ENCODE measurements at places on chromosomes 2 and 18.

DNA sequence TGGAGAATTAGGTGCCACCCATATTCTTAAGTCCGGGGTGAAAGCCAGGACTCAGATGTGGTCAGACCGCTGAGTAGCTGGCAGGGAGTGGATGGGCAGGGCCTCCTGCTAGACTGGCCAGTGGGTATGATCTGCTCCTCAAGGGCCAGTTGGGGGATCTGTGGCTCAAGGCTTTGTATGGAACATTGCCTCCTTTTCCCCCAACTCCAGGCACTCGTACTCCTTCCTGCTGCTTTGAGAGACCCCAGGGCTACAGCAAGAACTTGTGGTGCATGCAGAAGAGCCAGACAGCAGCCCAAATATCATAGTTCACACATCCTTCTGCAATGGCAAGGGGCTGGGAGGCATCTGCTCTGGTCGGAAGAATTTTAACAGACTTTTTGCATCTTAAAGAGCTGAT lies 61.7 kb downstream of the PDCL3 start:
- DNase-seq, result no peak

- no peak for DNase-seq
These were observed 22.1 kb downstream of the TTLL4 start for GRCh38 chr2:218732761-218733158.

GRCh38 chr2:5530011-5530696 lies 162.0 kb upstream of the SOX11 start:
- no peak for DNase-seq

DNA sequence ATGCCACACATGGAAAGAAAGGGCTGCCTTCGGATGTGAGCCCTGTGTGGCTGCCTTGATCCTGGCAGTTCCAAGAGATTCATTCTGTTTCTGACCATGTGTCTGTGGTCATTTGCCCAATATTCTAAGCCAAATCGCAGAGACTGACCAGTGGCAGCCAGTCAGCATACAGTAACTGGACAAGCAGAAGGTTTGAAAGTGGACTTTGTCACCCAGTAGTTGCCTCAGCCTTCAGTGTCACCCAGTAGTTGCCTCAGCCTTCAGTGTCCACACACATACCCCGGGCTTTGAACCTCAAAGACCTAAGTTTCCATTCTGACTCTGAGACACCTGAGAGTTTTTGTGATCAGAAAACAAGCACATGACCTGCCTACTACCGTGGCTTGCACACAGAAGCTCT lies 5.0 kb downstream of the RFX8 start:
- DNase-seq, result no peak

GRCh38 chr2:74896232-74896631 lies 62.2 kb upstream of the POLE4 start:
- no peak for DNase-seq

GRCh38 chr2:159015823-159016222 lies 47.4 kb downstream of the TANC1 start:
- no peak for DNase-seq

DNA sequence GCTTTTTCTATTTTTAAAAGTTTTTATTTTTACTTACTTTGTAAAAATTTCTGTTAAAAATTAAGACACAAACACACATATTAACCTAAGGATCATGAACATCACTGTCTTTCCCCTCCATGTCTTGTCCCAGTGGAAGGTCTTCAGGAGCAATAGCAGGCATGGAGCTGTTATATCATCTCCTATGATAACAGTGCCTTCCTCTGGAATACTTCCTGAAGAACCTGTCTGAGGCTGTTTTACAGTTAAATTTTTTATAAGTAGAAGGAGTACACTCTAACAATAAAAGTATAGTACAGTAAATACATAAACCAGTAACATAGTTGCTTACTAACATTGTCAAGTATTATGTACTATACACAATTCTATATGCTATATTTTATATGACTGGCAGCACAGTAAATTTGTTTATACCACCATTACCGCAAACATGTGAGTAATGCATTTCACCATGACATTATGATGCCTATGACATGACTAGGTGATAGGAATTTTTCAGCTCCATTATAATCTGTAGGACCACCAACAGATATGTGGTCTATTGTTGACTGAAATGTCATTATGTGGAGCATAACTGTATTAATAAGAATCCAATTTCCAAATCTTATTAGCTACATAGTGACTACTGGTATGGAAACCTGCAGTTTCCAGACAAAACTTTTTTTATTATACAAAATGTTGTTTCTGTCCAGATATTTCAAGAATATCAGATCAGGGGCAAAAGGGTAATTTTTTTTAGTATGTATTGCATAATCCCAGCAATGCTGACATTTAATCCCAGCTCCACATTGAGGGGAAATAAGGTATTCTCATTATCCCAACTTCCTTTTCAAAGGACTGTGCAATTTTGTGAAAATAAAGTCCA lies 337.2 kb upstream of the SLC39A10 start:
- DNase-seq, result no peak

DNA sequence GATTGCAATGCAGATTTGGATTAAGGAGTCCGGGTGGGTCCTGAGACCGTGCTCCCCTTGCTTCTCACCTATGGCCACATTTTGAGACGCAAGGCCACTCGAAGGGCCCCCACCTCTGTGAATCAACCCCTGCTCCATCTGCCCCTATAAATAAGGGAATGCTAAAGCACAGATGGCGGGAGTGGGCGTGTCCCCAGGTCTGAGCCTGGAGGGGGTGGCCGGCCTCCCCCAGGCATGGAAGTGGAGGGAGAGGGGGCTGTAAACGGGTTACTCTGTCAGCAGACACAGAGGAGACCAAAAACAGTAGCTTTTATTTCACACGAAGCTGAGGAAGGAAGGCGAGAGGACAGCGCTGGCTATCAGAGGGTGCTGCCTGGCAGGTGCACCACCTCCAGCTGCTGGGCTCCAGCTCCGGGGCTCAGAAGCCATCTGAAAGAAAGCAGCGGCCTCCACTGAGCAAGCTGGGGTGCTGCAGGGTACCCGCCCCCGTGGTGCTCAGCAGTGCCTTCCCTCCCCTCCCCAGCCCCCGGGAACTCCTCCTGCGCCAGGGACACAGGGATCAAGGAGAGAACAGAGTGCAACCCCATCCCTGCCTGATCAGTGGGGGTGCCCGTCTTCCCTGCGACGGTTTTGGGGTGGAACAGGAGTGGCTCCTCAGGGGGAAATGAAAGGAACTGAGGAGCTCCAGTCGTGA lies 56.7 kb upstream of the RAB6C start:
- no peak for DNase-seq

DNA sequence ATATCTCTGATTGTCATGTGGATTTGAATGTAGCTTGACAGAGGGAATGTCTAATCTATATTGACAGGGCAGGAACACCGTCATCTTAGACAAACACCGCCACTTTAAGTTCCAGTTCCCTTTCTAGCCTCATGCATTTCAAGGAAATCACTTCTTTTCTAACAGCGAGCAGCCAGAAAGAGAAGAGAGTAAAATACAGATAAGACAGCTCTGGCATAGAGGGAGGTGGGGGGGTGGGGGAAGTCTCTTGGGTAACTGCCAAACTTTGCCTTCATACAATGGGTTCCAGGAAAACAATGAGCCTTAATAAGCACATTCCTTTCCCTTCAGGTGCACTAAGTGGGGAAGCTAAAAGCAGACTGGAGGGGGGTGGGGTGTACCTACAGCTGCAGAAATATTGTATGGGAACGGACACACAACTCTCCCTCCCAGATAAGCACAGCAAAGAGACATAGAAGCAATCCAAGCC lies 37.2 kb downstream of the CASP10 start:
- no peak for DNase-seq

- DNase-seq, result no peak
These were observed 955.2 kb upstream of the CELF4 start for GRCh38 chr18:38520786-38521185.

GRCh38 chr2:95389245-95390119 lies 13.0 kb upstream of the FAHD2A start:
- DNase-seq, result no peak

Data from CD4-positive, alpha-beta T cell treated with Interleukin-6 at 100 ng/mL for 8 hours (primary cell).